Activated CD4-positive, alpha-beta T cell treated with anti-CD3 and anti-CD28 coated beads, Interleukin-2, amount 50 U/mL, for 1 hour (primary cell): ENCODE measurements at places on chromosomes 2 and 18.

DNA sequence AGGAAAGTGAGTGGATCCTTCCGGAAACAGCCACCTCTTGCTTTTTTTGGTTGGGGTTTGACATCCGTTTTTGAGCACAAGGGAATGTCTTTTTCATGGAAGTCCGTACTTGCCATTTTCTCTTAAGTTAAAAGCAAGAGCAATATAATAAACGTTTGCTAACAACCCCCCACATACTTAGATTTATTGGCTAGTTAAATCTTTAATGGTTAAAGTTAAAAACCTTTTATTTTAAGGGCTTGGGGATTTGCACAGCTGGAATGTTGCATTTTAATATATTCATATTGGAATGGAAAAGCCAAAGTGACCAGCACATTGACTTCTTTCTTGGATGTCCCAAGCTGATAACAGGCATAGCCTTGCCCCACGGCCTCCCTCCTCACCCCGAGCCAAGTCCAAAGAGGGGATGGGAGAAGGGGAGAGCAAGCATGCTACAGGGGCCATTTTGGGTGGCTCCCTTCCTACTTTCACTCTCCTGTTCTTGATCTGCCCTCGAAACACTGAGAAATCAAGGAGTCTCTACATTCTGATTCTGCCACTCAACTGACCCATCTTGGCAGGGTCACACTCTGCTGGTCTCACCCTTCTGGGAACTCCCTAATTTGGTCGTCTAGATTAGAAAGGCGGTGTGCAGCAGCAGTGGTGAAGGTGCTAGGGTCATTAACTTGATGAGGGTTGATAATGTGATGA, 48.1 kb upstream of the PKDCC start:
- DNase-seq, result no peak

DNA sequence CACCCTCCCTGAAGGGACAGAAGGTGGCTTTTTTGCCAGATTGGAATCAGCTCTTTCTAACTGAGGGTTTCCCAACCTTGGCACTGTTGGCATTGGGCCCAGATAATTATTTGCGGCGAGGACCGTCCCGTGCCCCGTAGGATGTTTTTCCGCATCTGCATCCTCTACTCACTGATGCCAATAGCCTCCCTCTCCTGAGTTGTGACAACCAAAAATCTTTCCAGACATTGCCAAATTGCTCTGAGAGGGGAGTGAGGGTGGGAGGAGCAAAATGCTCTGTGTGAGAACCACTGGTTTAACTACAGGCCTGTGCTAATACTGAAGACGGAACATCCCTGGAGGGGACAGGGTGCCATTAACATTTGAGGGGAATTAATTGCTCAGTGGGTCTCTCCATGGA, 33.6 kb upstream of the GLI2 start:
- no peak for DNase-seq

DNA sequence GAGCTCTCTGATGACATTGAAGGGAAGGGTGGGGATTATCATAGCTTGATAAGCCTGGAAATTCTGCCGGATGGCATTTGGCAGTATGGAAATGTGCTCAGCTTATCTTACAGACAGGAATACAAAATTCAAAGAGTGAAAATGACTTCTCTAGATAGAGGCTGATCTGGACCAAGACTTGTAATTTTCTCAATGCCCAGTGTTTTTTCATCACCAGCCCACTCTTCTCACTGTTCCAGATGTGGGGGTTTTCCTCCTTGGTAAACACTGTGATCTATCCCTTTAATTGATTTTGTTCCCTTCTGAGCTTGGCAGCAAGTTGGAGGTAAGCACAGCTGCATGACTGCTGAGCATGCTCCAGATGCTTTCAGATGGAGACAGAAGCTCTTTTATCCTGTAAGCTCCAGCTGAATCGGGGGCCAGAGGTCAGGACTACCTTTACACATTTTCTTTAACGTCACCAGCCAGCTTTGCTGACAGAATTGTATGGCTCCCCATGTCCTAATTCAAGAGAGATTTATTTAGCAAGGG, 287.4 kb upstream of the TCF4 start:
- DNase-seq, result no peak

GRCh38 chr2:236216711-236217110, 47.5 kb downstream of the ASB18 start:
- no peak for DNase-seq

DNA sequence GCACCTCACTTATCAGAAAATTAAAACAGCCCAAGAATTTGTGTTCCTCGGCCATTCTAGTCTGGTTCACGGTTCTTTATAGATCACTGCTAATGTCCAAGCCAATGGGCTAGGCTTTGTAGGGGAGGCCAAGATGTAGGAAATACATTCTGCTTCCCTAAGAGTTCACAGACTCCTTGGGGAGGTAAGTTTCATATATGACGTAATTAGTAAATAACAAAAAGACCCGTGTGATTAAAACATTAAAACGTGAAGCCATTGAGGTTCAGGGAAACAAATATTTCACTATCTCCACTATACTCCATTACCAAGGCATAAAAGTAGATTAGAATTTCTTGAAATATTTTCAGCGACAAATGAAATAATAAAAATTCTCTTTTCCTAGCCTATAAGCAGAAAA, 272.5 kb upstream of the KLHL29 start:
- no peak for DNase-seq

DNA sequence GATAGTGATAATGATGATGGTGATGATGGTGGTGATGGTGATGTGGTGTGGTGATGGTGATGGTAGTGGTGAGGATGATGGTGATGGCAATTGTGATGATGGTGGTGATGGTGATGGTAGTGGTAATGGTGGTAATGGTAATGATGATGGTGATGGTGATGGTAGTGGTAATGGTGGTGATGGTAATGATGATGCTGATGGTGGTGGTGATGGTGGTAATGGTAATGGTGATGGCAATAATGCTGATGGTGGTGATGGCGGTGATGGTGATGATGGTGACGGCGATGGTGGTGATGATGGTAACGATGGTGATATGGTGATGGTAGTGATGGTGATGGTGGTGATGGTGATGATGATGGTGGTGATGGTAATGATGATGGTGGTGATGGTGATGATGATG, 45.0 kb downstream of the ALK start:
- no peak for DNase-seq

DNA sequence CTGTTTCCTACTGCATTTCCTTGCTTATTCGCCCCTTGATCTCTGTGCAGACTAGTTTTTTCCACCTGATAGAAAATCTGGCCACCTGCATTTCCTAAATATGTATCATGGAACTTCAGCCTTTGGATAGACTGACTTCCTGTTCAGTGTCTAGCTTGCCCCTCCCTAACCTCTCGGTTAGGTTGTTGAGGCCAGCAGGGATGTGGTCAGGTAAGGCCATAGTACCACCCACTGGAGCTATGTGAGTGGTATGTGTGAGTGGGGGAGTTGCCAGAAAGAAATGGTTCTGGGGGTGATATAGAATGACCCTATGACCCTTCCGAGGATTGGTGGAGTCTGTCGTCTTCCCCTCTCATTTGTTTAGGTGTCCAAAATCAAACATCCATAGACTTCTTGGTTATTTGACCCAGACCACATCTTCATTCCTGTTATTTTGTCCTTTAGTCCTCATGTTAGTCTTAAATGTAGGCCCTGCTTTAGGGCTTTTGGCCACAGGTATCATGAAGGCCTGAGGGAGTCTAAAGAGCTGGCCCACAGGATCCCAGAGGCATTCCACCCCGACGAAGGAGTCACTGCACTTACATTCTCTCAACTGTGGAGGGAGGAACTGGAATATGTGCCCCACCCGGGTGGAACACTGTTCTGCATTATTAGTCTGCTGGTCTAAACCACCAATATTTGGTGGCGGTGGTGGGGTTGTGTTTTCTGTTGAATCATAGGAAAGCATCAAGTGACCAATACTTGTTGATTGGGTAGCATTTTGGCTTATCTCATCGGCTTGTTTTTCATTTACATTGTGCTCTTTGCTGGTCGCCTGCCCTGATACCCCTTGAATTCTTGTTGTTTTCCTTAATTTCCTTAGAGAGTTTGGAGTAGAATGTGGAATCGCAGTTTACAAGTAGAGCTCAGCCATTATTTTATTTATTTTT, 21.9 kb downstream of the CAB39 start:
- DNase-seq, result no peak

DNA sequence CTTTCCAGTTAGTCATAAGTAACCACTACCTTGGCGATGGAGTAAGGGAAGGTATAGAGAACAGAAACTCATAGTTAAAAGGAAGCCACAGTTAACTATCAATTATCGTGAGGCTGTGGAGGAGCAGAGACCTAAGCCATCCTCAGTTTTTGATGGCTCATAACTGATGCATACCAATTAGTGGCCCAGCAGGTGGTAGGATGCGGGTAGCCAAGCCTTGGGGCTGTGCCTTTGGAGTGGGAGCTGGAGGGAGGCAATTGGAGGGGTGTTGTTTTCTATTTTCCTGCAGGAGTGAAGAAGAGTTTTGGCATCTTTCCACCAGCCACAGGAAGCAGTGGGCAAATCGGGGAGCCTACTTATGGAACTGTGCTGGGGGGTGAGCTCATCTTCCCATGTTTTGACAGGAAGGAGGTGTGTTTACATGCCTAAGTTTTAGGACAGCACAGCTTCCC, 194.8 kb downstream of the TPGS2 start:
- no peak for DNase-seq

DNA sequence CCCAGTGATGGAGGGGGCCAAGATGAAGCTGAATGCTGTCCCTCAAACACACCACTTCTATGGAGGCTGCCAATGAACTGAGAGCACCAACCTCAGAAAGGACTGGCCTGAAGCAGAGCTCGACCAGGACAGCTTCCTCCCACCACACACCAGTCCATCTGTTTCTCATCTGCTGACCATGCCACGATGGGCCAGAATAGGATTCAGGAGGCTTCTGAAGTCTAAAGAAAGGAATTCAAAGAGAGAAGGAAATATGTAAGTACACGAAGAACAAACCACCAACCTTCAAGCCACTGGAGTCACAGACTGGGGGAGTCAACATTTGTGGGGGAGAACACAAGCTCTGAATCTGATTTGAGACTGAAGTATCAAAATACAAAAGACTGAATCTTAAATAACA, 157.6 kb upstream of the CCDC68 start:
- no peak for DNase-seq

DNA sequence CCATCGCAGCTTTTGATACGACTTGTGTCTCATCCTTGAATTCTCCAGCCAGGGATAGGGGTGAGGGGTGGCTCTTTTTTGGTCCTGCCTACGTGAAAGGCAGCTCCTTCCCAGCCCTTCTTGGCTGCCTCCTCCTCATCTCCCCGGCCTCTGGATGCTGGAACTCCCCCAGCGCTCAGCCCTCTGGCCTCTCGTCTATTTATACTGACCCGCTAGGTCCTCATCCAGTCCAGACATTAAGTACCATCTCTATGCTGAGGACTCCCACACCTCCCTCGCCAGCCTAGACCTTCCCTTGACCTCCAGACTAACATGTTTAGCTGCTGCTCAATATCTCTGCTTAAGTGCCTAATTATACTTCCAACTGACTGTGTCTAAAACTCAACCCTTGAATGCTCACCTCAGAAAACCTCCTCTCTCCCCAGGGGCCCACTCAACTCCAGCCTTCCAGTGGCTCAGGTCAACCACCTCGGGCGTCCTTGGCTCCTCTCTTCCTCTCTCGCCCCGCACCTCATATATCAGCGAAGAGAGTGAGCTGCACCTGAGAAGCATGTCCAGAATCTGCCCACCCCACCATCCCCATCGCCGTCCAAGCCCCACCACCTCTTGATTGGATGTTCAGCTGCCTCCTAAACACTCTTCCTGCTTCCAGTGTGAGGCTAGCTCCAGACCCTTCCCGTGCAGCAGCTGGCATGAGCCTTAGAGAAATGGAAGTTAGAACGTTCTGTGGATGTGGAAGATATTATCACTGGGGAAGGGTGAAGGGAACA, 34.8 kb downstream of the TOGARAM2 start:
- no peak for DNase-seq

- no peak for DNase-seq
These were observed 199.3 kb downstream of the SH3BP4 start for GRCh38 chr2:235151152-235151551.
